ENCODE measurements at places on chromosomes 3 and 15. TPM values are rescaled to one million over a fixed set of nuclear protein-coding genes. Genes with fewer than 3 reads are reported as not detected.

- peaks cover 3% of the 10 kb centered on the region for H3K4me1 ChIP-seq
- no peaks in the 10 kb centered on the region for H3K36me3 ChIP-seq
- no peak overlapping the region for H3K4me3 ChIP-seq
- DNase-seq, result no peak
Observed at GRCh38 chr3:138936741-138937689, 9.9 kb downstream of the FOXL2 start.

The IQCH gene
- 5.2 TPM for total RNA-seq

- H3K4me3 ChIP-seq, result no peak overlapping the region
- H3K4me1 ChIP-seq, result peaks cover 5% of the 10 kb centered on the region
- H3K27ac ChIP-seq, result no peak overlapping the region
- H3K36me3 ChIP-seq, result no peaks in the 10 kb centered on the region
Observed at GRCh38 chr15:69071260-69071659, 56.8 kb downstream of the NOX5 start.

The ACAP2 gene
- total RNA-seq, result 34.2 TPM

DNA sequence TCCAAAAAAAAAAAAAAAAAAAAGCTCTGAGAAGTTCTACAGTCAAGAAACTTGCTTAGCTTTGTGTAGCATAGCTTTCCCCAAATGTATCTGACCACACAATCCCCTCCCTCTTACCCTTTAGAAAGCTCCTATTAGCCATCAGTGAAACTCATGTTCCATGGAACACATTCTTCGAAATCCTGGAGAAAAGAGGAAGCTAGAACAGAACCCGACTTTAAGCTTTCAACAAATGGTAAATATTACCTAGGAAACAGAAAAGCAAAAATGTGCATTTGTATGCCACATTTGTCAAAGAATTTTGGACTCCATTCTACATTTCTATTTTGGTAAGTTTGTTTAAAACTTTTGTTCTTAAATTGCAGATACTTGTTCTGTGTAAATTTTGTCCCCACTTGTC is 17.4 kb upstream of the CRTC3 start:
- no peaks in the 10 kb centered on the region for H3K4me1 ChIP-seq
- no peak for DNase-seq
- no peaks in the 10 kb centered on the region for H3K27me3 ChIP-seq
- no peak overlapping the region for H3K4me3 ChIP-seq
- H3K27ac ChIP-seq, result no peak overlapping the region

The COL6A6 gene
- total RNA-seq, result 0.12 TPM

GRCh38 chr3:171249245-171249644 is 211.0 kb downstream of the TNIK start:
- no peak overlapping the region for H3K27ac ChIP-seq
- H3K4me1 ChIP-seq, result peaks cover 2% of the 10 kb centered on the region
- no peak overlapping the region for H3K4me3 ChIP-seq
- no peaks in the 10 kb centered on the region for H3K27me3 ChIP-seq
- DNase-seq, result no peak

DNA sequence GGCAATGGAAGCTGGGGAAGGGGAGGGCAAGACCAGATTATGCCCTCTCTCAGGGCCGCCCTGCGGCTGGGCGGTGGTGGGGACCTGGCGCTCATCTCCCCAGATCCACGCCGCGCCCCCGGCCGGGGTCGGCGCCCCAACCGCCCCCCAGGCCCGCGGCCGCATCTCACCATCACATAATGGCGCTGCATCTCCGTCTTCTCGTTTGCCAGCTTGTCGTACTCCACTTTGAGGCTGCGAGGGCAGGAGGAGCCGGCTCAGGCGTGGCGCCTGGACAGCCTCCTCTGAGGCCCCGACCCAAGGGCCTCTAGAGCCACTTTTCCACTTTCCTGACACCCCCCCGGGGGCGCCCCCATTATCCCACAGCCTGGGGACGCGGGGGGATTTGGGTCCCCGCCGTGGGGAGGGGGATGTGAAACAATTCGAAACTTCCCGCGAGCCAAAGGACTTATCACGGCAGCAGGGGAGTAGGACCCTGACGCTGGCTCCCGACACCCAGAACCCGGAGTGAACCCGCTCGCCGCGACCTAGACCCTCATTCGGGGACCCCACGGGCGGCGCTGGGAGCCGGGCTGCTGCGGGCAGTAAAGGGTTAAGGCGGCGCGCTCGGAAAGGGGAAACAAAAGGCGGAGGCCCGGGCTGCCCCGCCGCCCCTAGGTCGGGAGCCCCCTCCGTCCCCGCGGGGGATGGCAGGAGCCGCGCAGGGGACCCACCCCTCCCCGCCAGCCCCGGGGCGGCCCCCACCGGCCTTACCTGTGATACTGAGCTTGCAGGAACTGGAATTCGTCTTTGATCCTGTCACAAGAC is 2.1 kb downstream of the TLE3 start:
- peak overlapping the region; percentile 71 for H3K27ac ChIP-seq
- DNase-seq, result peak; percentile 63
- peaks cover 13% of the 10 kb centered on the region for H3K36me3 ChIP-seq
- no peaks in the 10 kb centered on the region for H3K27me3 ChIP-seq
- H3K4me3 ChIP-seq, result peak overlapping the region; percentile 99

The STRIT1 gene
- total RNA-seq, result not detected

GRCh38 chr15:45376967-45377608 is 1.3 kb downstream of the GATM start:
- DNase-seq, result no peak
- peaks cover 38% of the 10 kb centered on the region for H3K4me1 ChIP-seq
- H3K36me3 ChIP-seq, result peaks cover 12% of the 10 kb centered on the region
- peak overlapping the region; percentile 83 for H3K4me3 ChIP-seq
- H3K27ac ChIP-seq, result peak overlapping the region; percentile 78

The ESYT3 gene
- 3.5 TPM for total RNA-seq

DNA sequence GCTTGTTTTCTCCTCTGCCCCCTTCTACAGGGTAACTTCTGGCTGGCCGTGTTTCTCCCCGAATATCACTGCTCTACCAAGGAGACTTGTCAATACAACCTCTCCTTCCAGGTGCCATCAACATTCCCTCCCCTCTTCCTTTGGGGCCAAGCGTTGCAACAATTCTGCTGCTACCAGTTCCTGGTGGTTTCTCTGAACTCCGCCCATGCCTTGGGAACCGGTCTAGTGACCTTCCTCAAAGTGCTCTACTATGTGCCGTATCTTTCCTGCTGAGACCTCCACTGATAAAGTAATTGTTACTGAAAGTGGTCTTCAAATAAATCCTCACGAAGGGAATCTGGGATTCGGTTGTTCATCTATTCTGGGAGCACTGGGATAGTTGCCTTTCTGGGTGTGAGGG is 26.2 kb downstream of the PCSK6 start:
- peaks cover 21% of the 10 kb centered on the region for H3K4me1 ChIP-seq
- peaks cover 63% of the 10 kb centered on the region for H3K27me3 ChIP-seq
- no peak overlapping the region for H3K27ac ChIP-seq
